AG04449 (cell line): ENCODE measurements at places on chromosomes 1 and 21.

- no peak for DNase-seq
Observed at GRCh38 chr1:11600836-11601235, 53.4 kb downstream of the FBXO2 start.

DNA sequence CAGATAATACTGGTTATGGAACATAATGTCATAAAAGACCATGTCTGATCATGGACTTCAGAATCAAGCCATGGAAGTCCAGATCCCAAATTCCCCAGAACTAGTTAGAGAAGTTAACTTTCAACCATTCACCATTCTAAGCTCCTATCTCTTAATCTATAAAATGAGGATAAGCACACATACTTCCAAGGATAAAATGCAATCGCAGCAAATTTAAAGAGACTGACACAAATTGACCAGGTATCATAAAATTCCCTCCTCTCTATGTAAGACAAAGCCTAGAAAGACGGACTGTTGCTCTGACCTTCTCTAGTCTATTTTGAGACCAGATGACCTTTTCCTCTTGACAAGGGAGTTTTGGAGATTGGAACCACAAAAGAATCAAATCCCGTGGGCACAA, 426.7 kb downstream of the PLPP3 start:
- DNase-seq = no peak

DNA sequence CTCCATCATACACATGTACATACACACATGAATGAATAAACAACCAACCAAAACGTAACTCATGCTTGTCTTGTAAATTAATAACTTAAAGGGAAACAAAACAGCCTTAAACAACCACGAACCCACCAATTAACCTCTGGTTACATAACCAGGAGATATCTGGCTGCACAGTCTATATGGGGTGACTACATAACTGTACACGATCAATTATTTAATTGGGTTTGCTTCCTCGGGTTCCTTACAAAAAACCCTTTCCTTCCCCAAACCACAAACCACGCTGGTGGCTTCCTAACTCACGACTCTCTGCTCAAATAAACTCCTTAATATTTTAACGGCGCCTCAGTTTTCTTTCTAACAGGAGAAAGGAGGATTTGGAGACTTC, 744 bp downstream of the ZNF670 start:
- no peak for DNase-seq

DNA sequence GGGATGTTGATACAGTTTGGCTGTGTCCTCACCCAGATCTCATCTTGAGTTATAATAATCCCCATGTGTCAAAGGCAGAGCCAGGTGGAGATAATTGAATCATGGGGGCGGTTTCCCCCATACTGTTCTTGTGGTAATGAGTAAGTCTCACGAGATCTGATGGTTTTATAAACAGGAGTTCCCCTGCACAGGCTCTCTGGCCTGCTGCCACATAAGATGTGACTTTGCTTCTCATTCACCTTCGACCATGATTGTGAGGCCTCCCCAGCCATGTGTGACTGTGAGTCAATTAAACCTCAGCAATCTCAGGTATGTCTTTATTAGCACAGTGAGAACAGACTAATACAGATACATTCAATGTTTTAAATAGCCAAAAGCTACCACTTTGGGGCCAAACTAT, 41.1 kb downstream of the SLC35F3 start:
- no peak for DNase-seq

DNA sequence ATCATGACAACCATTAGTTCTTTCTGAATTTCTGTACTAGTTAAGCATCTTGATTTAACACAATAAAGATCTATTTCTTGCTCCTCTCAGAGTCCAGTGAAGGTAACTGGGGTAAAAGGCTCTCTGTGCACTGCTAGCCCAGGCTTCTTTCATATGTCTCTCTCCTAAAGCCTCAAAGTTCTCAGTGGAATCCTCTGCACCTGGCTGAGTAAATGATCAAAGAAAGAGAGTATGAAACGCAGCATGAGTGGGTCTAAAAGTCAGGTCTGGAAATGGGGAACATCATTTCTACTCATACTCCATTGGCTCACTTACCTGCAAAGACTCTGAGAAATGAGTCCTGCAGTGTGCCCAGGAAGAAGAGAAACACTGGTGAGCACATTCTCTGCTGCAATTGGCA, 418.5 kb downstream of the PTPRC start:
- DNase-seq = no peak

- no peak for DNase-seq
Observed at GRCh38 chr1:199041173-199041914, 402.5 kb downstream of the PTPRC start.

DNA sequence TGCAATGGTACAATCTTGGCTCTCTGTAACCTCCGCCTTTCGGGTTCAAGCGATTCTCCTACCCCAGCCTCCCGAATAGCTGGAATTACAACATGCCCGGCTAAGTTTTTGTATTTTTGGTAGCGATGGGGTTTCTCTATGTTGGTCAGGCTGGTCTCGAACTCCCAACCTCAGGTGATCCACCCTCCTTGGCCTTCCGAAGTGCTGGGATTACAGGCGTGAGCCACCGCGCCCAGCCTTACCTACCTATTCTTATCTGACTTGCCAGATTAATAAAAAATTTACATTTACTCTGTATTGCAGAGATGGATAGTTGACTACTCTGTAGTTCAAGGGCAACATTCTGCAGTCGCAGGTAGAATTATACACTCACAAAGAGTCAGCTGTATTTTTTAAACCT, 359.6 kb downstream of the KCTD3 start:
- no peak for DNase-seq

DNA sequence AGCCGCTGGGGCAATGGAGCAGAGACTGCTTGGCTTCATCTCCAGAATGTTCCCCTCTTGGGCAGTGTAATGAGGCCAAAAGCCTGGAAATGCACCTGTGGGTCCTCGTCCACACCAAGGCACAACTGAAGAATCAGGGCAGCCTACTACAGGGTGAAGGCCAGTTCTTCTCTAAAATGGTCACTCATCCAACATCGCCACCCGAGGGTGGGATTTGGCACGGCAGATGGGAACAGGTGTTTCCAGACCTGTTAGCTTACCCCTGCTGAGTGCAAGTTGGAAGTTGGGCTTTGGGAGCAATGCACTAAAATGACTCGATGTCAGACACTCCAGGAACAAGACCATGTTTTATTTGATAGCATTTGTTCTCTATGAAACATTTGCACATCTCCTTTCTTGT, 543.7 kb downstream of the NPHP4 start:
- no peak for DNase-seq

DNA sequence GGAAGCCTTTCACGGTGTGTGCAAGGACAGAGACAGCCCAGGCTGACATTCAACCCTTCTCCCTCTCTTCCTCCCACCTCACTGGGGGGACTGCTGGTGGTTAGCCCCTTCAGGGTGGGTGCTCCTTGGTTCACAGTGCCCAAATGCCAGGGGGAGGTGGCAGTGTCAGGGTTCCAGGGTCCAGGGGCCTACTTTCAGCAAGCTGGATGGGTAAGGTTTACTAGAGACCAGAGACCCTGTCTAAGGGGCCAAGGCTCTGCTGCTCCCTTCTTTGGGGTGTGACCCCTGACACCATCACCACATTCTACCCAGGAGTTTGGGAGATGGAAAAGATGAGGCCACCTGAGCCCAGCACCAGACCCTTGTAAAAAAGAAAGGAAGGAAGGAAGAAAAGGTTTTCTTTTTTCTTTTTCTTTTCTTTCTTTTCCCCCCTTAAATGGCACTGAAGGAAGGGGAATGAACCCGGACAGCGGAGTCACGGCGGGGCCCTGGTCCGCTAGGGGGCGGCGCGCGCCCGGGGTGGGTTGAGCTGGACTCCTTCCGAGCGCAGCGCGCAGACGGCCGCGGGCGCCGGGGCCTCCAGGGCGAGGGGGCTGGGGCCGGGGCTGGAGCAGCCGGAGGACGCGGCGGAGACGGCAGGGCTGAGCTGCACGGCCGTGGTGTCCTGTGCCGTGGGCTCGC, 18.8 kb downstream of the KNCN start:
- DNase-seq = no peak

DNA sequence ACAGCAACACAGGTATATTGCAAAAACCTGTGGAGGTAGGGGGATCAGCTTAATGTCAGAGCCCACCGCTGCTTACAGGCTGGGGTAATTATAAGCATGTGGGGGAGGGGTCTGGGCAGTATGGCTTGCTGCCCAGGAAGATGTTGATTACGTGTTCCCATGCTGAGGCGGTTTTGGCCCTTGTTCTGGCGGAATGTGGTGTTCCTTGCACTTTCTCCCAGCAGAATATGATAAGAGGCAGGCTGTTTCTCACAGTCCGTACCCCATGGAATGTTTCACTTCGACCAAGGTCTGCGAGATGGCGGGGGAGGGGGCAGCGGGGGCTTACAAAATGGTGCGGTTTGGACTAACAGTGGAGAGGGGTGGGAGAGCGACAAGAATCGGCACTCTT, 9.8 kb upstream of the HPCAL4 start:
- DNase-seq = no peak

DNA sequence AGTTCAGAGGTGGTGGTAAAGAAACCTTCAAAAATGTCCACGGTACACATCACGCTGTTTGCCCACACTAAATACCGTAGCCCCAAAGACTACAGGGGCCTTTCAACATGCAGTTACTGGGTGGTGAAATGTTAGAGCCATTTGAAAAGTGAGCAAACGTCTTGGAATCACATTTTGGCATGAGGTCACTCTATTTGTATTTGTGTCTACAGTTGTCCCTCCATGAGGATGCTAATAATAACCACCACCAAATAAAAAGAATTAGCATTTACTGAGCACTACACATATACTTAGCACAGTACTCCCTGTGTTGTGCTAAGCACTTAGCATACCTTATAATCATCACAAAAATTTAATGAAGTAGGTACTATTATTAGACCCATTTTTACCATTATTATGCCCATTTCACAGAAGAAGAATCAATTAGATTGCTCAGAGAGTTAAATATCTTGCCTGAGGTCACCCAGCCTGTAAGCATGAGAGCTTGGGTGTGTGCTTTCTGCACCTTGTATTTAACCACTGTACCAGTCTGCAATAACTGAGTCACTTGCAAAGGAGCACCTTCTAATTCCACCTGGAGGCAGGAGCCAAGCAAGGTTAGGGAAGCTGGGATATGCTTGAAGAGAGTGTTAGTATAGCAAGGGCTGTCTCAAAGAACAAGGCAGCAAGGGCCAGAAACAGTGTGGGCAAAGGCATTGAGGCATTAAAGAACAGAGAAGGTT, 57.4 kb downstream of the DNTTIP2 start:
- DNase-seq = no peak

GRCh38 chr1:154663471-154664060, 55.6 kb upstream of the ADAR start:
- no peak for DNase-seq

GRCh38 chr1:20848162-20848561, 61.1 kb upstream of the HP1BP3 start:
- DNase-seq = no peak

DNA sequence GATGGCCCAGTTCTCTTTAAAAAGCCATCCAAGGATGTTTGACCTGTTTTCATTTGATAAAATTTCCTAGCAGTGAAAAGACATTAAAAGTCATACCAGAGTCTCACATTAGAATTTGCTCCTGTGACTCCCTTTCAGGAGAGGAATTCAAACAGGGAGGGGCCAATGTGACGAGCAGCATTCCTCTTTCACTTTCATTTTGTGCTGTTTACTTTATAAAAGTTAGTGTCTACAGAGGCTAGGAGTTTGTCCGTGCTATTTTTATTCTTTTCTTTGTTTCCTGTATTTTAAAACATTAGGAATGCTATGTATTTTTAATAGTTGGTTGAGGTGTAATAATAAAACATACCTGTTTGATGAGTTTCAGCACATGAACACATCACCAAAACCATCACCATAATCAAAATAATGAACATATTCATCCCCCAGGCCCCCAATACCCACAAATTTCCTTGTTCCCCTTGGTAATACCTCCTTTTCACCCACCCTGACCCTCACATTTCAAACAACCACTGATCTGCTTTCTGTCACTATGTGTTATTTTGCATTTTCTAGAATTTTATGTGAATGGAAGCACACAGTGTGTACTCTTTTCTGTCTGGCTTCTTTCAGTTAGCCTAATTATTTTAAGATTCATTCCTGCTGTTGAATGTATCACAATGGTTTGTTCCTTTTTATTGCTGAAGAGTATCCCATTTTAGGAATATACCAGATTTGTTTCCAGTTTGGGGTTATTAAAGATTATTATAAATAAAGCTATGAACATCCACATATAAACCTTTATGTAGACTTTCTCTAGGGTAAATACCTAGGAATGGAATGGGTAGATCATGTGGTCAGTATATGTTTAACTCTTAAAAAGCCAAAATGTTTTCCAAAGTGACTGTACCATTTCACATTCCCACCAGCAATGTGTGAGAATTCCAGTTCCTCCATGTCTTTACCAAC, 129.5 kb downstream of the TENT5C start:
- no peak for DNase-seq

DNA sequence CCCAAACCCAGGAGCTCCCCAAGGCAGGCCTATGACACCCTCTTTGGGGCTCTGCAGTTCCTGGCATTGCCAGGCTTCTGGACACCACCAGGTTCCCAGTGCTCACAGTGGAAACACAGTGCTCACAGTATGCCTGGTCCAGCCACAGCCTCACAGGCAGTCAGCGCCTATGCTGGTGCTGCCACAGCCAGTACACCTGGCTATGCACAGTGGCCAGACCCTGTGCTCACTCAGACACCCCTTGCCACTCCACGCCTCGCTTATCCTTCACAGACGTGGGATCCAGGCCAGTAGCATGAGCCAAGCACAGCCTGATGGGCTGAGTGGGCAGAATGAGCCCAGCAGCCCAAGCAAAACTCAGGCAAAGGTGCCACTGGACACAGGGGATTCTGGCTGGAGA, 579.2 kb upstream of the ADGRL2 start:
- no peak for DNase-seq

GRCh38 chr1:118948351-118948750, 39.8 kb downstream of the TBX15 start:
- DNase-seq = no peak
